ENCODE measurements at places on chromosomes 7 and 10.

DNA sequence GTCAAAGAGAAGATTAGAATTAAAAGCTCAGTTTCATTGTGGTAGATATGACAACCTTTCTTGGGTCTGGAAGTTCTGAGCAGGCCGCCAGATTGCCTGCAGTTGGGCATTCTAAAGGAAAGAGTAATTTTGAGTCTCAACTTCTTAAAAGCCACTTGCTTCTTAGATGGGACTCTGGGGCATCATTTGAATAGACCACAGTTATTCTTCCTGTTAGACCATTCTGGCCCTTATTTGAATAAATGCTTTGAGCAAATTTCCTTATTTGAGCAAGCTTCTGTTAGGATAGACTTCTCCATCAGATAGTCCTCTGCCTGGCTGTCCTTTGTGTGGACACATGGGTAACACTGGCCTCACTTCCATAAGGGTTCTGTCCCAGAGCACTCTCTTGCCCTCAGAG, 40.2 kb downstream of the SND1 start:
- DNase-seq: no peak

GRCh38 chr7:74612015-74612829, 45.3 kb upstream of the GTF2I start:
- no peak for DNase-seq

GRCh38 chr7:20268824-20269223, 51.6 kb upstream of the MACC1 start:
- no peak for DNase-seq

GRCh38 chr7:44693641-44694313, 54.9 kb upstream of the ZMIZ2 start:
- DNase-seq: no peak

GRCh38 chr7:37826825-37827224, 21.6 kb upstream of the NME8 start:
- no peak for DNase-seq

DNA sequence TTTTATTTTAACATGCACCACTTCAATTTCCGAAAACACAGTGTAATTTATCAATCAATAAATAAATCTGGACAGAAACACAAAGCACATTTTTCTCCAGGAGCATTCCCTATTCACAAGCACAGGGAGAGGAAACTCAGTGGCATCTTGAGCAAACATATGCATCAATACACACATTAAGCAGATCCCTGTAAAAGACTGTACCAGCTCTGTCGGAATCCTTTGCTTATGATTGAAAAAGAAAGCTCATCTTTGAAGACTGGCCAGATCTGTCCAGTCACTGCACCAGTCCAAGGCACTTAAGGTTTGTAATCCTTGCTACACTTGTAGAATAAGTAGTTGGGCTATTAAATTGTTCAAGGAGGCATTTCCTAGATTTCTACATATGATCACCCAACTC, 343.9 kb downstream of the BMPER start:
- no peak for DNase-seq

- DNase-seq: no peak
Observed at GRCh38 chr7:129845972-129846327, 106.8 kb downstream of the UBE2H start.

- DNase-seq: no peak
Observed at GRCh38 chr10:96708456-96708855, 11.9 kb downstream of the PIK3AP1 start.

DNA sequence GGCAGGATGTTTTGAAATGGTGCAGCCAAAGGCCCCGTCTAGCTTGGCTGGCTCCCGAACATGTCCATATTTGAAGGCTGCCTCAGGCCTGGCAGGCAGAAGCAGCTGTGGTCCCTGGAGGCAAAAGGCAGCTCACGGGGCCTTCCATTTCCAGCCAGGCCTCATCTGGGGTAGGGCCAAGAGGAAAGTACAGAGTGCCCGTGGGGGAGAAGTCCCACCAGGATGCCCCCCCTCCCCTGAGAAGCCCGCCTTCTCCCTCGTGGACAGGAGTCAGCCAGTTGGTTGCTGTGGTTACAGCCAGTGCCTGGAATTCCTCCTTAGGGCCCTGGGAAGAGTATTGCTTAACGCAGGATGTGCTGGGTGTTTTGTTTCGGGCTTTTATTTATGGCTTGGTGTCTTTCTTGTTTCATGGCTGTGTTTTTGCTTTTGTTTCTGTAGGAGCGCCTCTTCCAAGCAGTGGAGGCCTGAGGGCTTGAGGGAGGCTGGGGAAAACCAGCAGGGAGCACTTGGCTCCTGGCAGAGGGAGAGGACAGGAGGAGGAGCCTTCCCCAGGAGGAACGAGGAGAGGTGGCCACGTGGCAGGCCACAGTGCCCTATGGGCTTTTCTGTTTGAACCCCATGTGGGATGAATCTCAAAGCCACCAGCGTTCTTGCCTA, 45.4 kb downstream of the CHST3 start:
- no peak for DNase-seq

DNA sequence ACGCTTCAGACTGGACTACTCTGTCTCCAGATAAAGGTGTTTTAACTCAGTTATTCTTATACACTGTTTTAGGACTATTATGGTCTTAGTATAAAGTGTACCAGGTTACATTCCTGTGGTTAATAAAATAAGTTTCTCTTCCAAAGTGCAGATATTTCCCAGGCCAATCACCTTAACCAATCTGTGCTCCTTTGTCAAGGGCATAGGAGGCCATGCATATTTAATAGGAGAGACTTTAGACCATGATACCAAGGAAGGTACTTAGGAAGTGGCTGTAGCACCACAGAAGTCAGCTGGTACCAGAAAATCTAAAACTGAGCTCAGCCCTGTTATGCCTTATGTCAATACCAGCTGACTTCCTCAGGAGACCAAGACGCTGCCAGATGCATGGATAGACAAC, 226.5 kb upstream of the TMEM72 start:
- DNase-seq: no peak

DNA sequence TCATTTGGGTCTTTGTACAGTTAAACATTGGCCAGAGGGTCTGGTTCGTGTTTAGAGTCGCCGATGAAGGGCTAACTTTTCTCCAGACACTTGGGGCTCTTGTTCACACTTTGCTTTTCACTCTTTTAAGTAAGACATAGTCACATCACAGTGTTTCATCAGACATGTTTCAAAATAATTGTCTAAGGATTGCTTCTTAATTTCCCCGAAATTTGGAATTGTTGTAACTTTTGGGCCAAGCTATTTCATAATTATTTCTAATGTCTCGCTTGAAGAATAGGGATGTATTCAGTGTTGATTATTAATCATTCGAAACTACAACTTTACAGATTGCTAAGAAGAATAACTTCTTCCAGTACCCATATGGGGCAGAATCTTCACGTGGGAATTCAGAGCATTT, 92.8 kb downstream of the TCF7L2 start:
- DNase-seq: no peak

DNA sequence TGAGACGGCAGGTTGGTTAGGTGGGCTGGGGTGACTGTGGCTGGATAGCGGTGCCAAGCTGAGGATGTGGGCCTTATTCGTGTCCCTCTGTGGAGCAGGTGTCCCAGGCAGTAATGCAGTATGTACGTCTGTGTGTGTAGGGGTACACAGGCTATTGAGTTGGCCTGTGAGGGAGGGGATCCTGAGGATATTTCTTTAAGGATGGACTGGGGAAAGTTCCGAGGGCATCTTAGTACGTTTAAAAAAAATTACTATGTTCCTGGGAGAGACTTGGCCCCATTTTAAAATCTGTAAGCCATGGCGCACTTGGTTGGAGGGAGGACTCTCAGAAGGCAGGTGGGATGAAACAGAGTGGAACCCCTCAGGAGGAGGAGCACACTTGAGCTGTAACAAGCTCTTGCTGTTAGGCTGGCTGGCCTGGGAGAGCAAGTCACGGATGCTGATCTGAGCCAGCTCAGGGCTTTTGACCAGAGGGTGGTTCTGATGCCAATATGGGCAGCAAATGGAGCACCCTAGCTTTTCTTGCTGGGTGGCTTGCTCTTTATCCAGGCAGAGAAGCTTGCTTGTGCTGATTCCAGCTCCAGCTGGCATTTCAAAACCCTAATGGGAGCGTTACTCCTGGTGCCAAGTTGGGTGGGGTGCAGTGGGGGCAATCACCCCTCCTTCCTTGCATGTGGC, 765 bp downstream of the WBP1L start:
- DNase-seq: peak; percentile 45

DNA sequence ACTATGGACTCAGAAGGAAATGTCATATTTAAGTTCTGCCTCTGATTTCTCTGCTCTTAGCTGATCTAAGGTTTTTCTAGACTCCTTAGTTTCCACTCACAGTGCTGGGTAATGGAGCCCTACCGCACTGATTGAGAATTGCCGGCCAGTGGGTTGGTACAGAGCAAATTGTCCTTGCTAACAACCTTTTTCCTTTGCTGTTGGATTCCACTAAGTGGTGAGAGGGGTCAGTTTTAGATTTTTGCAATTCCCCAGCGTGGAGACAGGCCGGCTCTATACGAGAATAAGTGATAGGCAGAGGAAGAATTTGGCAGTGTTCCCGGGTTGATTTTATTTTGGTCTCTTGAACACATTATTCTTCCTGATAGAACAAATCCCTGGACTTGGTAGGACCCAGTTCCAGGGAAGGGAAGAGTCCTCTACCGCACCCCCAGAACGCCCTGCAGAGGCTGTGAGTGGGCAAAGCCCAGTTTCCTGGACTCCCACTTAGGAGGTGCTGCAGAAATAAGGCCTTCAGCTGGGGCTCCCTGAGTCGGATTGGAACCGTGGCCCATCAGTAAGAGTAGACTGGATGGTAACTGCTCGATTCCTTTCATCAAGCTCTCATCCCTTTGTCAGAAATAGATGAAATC, 3.0 kb upstream of the NRP1 start:
- no peak for DNase-seq

GRCh38 chr7:22545529-22545928, 45.5 kb upstream of the STEAP1B start:
- DNase-seq: no peak

GRCh38 chr7:2508327-2509215, 11.0 kb upstream of the LFNG start:
- peak; percentile 86 for DNase-seq

DNA sequence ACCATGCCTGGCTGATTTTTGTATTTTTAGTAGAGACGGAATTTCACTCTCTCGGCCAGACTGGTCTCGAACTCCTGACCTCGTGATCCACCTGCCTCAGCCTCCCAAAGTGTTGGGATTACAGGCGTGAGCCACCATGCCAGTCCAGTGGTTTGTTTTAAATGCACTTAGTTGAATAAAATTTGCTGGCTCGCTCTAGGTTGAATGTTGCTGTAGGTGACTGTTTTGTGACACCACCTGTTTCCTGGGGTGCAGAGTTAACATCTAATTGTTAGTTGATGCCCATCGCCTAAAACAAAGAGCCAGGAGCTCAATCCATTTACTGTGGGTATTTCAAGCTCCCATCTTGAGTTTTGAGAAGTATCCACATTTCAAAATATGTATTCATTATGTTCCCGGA, 31.2 kb downstream of the MGAM2 start:
- no peak for DNase-seq

GRCh38 chr7:19121977-19122588, 4.6 kb upstream of the TWIST1 start:
- no peak for DNase-seq

DNA sequence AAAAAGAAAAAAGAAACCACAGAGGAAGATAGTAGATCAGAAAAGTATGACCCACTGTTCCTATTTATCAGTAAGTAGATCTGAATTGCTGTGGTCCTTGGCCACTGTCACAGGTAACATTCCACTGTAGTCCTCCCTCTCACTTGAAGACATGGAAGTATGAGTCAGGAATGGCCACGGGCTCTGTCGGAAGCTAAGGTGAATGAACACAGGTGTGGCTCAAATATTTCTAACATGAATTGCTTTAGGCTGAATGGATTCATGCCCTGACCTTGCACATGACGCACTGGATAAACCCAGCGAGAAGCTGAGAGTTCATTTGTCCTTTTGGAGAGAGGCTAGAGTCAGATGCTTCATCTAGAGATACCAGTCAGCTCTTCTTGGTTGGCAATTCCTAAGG, 224.5 kb upstream of the SP8 start:
- no peak for DNase-seq

DNA sequence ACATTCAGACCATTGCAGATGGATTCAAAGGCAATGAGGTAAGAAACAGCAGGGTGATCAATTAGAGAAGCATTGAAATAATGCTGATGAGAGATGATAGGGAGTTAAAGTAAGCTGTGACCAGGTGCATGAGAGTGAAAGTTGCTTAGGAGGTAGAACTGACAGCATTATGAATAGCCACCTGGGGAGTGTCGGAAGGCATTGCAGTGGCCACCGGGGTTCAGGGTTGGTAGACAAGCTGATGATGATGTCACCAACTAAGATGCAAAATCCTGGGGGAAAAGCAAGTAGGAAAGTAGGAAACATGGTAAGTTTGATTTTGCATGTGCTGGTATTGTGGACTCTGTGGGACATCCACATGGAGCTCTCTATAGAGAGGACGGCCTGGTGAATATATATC, 211.9 kb upstream of the ETV1 start:
- DNase-seq: no peak

DNA sequence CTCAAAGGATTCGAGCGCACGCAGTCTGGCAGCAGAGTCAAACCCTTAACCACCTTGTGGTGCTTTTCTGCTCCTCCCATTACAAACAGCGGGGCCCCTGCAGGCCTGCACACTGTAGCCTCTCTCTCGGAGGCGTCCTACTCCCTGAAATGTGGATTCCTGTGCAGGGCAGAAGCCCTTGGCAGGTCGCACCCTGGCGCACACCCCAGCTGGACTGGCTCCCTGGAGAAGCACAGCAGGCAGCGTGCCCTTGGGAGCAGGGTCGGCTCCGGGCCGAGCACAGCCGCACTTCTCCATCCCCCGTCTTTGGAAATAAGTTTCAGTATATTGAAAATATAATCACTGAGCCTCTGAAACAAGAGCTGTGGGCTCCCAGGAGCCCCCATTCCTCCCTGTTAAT, 144.1 kb downstream of the C10orf105 start:
- DNase-seq: no peak

DNA sequence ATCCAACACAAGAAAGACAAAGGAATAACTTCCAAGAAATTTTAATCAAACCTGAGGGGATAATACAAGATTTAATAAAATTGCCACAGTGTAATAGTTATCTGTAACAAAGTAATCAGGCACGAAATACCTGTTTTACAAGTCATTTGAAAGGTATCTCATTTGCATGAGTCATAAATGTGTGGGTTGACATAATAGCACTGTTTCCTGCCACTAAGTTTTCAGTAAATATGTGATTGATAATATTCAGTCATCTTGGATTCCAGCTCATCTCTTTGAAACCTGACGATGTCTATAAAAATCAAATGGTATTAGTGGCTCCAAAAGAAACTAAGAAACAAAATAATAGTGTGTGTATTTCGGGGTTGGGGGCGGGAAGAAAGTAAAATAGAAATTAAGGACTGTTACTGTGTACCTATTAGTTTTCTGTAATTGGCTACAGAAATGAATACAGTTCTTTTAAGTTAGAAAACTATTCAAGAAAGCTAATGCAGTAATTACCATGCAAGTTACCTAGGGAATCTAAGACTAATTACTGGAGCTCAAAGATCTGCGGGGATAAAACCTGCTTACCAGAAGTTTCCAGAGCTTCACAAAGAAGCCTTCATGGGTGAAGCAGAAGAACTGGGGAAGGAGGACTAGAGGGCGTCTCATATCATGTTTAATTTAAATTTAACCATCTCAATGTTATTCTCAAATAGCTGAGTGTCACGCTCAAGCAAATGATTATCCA, 100.7 kb downstream of the ST8SIA6 start:
- no peak for DNase-seq

GRCh38 chr10:6603142-6604125, 23.4 kb upstream of the PRKCQ start:
- DNase-seq: no peak
